Breast epithelium (tissue), 4 donors: ENCODE measurements at places on chromosomes 4 and X.

DNA sequence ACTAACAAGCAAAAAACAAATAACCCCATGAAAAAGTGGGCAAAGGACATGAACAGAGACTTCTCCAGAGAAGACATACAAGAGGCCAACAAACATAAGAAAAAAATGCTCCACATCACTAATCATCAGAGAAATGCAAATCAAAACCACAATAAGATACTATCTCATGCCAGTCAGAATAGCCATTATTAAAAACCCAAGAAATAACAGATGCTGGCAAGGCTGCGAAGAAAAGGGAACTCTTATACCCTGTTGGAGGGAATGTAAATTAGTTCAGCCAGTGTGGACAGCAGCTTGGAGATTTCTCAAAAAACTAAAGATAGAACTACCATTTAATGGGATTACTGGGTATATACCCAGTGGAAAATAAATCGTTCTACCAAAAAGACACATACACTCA is 79.6 kb downstream of the MAPK10 start:
- no peak for DNase-seq

- no peak for DNase-seq
Measured at GRCh38 chr4:61292322-61292721, 92.2 kb downstream of the ADGRL3 start.

GRCh38 chrX:25083661-25084060 is 67.9 kb upstream of the ARX start:
- DNase-seq: no peak

DNA sequence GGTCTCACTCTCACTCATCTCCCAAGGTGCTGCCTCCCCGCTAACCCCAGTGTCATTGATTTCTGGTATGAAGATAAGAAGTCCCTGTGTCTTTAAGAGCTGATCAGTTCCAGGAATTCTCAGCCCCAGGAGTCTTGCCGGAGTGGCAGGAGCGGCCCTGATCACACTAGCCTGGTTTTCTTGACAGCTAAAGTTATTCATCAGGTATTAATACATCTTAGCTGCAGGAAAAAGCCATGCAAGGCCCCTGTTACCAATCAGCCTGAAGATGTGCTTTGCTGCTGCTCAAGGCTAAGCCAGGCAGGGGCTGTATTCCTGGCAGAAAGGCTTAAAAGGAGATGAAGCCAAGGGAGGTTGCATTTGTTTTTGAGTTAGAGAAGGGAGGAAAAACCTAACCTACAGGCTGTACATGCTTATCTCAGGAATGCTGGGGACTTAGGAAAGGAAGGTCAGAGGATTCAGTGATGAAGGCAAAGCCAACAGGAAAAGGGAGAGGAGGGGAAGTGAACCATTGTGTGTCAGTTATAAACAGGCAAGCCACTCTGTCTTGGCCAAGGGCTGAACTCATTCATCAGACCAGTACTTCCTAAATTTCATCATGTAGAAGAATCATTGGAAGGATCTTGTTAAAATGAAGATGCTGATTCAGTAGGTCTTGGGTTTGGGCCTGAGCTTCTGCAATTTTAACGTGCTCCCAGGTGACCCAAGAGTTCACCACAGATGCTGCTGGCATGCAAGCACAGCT is 8.6 kb downstream of the SRPX start:
- DNase-seq: no peak

DNA sequence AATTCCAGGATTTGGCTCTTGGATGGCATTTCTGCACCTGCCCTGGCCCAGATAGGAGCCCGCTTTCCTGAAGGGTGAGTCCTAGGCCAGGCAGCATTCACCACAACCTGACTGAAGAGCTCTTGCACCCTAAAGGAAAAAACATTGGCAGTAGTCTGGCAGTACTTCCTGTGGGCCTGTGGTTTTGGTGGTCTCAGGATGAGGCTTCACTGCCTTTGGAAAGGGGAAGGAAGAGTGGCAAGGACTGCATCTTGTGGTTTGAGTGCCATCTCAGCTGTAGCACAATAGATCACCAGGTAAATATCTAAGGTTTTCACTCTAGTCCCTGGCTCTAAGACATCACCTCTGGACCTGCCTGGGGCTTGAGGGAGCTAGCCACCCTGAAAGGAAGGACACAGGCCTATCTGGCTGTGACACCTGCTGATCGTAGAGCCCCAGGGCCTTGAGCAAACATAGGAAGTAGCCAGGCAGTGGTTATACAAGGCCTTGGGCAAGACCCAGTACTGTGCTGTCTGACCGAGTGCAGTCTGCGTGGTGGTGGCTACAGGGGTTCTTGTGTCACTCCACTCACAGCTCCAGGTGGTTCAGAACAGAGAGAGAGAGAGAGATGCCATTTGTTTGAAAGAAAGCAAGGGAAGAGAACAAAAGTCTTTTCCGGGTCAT is 28.5 kb upstream of the PRRG1 start:
- no peak for DNase-seq
